ENCODE measurements at places on chromosomes 12 and 14.

DNA sequence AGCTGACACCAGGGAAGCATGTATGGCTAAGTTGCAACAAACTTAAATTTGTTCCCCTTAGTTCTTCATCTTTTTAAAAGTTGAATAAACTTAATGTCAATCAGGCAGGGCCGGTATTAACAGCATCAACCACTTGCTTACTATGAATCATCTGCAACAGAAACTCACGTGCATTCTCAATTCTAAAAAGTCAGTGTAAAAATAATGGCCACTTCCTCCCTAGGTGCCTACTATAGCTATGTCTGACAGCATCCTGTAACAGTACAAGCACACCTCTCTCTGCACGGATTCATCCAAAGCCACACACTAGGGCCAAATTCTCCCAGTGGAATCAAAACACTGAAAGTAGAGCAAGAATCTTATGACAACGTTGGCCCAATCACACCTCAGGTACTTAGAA, 48.6 kb downstream of the PPP1R36 start:
- DNase-seq, result no peak

DNA sequence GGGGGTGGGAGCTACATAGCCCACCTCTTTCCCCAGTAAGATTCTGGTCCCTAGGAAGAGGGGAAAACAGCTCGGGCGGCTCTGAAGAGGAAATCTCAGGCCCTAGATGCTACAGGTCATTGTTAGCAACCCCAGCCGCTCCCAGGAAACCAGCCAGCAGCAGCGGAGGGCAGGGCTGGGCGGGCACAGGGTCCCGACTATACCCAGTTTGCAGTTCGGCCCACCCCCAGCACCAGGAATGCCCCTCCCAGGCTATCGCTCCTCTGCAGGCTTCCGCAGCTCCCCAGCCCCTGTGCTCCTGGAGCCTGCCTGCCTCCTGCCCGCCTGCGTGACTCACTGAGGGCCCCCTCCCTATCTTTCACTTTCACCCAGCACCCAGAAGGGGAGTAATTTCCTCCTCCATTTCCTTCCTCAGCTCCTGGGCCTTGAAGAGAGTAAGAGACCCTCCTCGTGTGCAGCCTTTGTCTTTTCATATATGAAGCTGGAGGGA, 27.2 kb upstream of the PNMA1 start:
- peak; percentile 52 for DNase-seq

GRCh38 chr14:105489542-105490266, 1.3 kb upstream of the TEDC1 start:
- DNase-seq, result peak; percentile 65

DNA sequence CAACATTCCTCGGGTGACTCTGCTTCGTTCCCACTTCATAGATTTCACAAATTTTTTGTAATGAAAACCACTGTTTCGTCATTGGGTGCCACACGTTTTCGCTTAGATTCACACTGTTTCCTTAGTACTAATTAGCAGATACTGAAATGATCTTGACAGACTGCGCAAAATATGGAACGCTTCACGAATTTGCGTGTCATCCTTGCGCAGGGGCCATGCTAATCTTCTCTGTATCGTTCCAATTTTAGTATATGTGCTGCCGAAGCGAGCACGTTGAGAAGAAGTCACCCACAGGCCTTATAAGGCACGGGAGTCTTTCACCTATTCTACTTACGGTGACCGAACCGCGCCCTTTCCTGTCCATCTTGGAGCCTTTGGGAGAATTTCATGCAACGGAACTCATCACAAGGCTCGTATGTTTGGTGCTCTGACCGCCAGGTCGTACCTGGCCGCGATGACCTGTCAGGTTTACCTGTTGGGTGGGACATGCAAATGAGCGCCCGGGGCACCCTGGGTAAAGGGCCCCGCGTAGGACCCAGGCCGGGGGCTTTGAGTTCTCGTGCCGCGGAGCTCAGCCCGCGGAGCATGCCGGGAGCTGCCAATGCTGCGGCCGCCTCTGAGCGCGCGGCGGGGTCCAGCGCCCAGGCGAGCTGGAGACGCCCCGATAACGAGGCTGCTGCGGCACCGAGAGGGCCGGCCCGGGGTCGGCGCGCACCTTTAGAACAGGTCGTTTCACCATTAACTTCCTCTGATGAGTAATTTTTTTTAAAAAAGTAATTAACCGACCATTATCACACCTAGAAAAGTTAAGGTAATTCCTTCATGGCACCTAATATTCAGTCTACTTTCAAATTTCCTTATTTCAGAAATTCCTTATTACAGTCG, at the start of gene RNU6-8:
RNU6-8 (minus strand) TSS at position 272 of the 885 bp plus-strand sequence.
- peak; percentile 81 for DNase-seq

GRCh38 chr12:32309811-32310736, 89.3 kb upstream of the FGD4 start:
- DNase-seq, result no peak

DNA sequence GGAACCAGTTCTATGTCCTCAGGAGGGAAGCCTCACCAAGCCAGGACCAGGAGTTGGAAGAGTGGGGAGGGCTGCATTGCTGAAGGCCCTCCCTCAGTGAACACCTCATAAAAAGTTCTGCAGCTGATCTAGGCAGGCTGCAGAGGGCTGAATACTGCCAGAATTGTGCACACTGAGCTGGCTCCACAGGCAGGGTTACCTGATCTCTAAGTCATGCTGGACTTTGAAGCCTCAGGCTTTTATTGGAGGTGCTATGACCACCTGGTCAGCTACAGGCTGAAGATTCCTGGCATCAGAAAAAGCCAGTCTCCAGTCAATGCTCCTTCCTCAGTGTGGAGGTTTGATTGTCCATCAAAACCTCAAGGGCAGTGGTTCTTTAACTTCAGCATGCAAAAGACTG, 39.7 kb downstream of the FOS start:
- DNase-seq, result no peak

GRCh38 chr12:80636832-80637231, 70.6 kb upstream of the MYF6 start:
- DNase-seq, result no peak

DNA sequence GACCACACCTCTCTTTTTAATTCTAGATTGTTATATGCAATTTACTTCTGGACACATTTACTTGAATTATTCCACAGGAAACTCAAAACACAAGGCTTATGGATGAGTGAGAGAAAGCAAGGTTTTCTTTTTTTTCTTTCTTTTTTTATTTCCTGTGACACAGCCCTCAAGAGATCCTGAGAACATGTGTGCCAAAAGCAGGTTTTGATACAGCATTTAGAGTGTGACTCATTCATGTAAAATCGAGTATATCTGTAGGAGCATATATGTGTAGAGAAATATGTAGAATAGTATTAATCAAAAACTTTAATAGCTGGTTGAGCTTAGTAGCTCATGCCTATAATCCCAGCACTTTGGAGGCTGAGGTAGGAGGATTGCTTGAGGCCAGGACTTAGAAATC, 4.4 kb upstream of the MAX start:
- no peak for DNase-seq

DNA sequence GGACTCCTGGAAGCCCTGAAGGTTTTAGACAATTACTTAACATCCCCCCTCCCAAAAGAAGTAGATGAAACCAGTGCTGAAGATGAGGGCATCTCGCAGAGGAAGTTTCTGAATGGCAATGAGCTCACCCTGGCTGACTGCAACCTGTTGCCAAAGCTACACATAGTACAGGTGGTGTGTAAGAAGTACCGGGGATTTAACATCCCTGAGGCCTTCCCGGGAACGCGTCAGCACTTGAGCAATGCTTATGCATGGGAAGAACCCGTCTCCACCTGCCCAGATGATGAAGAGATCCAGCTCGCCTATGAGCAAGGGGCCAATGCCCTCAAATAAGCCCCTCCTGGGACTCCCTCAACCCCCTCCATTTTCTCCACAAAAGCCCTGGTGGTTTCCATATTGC, 10.6 kb upstream of the SPPL3 start:
- DNase-seq, result no peak

- DNase-seq, result no peak
Measured at GRCh38 chr14:92675421-92675820, 73.0 kb downstream of the LGMN start.

DNA sequence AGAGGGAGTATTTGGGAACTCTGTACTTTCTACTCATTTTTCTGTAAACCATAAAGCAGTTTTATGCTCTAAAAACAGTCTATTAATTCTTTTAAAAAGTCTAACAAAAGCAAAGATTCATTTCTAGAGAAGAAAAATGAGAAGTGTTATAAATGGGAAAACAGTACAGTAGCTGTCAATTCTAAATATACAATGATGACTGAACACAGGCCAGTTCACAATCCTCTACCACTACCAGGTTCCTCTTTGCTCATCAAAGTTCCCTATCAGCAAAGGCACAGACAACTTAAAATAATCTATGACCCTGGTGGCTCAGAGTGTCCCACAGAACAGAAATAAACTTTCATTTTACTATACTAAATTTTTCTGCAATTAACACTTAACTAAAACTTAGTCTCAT, 12.5 kb downstream of the NAA25 start:
- DNase-seq, result no peak

DNA sequence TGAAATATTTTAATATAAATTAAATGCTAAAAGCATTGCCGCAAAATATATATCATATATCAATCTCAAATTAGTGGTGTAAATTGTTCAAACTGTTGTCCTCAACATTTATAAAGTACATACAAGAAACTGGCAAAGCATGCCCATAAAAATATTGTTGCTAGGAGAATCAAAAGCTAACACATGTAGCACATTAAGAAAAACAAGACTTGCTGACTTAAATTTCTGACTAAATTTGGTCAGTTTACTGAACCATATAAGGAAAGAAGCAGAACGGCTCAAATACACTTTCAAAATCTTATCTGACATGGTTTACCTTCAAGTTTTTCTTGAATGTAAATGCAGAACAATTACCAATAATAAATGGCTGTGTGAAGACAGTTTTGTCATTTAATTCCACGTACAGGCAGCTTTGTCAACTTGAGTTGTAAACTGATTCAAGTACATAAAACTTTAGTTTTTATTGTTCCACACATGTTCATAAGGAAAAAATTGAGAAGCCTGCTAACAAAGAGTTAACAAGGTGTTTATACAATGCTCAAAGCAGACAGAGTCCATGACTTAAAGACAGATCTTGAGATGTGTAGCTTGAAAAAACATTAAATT, 50.4 kb downstream of the PPP1R12A start:
- DNase-seq, result no peak

GRCh38 chr12:71135077-71135811, 22.6 kb downstream of the TSPAN8 start:
- no peak for DNase-seq

DNA sequence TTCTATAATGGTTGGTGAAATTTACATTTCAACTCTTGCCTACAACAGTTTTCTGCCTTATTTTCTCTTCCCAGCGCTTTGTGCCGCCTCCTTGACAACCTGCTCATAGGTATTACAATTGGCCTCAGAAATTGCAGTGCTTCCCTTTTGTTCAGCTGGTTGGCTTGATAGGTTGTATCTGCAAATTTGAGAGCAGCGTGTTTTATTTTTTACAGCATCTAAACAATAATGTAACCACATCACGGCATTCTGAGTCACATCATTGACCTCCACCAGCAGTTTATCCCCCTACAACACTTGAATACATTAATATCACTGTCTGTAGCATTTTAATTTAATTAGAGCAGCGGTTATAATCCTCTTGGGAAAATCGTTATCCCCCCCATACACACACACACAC, 99.4 kb downstream of the ETV6 start:
- no peak for DNase-seq

DNA sequence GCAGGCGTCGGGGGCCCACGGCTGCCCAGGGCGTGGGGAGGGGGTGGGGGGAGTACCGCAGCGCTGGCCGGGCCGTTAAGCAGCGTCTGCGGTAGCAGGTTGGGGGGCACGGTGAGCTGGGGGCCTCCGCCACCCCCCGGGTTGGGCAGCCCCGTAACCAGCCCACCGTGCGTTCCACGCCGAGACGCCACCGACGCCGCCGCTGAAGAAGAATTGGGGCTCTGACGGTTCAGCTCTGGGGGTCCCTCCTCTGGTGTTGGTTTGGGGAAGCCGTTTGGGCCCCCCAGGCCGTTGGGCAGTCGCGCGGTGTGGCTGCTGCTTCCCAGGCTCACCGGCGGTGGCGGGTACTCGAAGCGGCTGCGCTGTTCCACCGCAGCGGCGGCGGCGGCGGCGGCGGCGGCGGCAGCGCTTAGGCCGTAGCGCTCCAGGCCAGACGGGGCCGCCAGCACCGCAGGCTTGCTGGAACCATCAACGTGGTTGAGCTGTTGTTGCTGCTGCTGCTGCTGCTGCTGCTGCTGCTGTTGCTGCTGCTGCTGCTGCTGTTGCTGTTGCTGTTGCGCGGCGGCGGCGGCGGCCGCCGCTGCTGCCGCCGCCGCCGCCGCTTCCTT, 1.5 kb downstream of the IRF2BPL start:
- DNase-seq, result no peak

GRCh38 chr12:114812858-114813761, 129.1 kb upstream of the TBX3 start:
- no peak for DNase-seq

- DNase-seq, result no peak
Measured at GRCh38 chr12:113788020-113788856, 177.9 kb downstream of the RBM19 start.

- DNase-seq, result no peak
Measured at GRCh38 chr12:15044471-15044870, 71.6 kb downstream of the PDE6H start.

- no peak for DNase-seq
Measured at GRCh38 chr14:49249022-49249421, 337.2 kb downstream of the RPS29 start.

DNA sequence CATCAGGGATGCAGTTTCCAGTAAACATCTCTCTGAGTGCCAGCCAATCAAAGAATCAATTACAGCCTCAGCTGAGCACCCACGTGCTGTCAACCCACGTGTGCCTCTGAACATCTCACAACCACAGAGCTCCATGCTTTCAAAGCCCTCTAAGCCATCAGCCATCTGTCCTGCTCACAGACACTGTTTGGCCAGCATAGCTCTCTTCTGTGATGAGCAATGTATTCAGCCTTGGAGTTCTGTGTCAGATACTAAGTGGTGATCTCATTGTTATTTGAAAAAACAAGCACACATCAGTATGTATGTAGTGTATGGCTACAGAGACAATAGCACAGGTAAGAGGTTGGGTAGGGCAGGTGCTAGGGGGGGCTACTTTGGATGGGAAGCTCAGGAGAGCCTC, 94.3 kb downstream of the RGS6 start:
- no peak for DNase-seq

DNA sequence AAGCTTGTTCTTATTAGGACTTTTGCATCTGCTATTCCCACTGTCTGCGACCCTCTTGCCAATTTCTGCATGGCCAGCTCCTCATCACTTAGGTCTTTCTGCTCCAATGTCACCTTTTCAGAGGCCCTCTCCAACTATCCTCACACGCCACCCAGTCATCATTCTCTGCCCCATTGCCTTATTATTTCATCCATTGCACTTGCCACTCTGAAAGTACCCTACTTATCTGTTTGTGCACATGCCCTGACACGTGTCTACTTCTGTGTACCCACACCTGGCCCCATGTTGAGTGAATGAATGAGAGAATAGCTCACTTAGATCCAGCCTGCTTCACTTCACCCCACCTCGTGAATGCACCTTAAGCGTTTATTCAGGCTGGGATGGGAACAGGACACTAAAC, 218.7 kb upstream of the TBX3 start:
- DNase-seq, result no peak

- DNase-seq, result no peak
Measured at GRCh38 chr12:131030472-131031328, 77.0 kb downstream of the ADGRD1 start.

- DNase-seq, result no peak
Measured at GRCh38 chr12:92554158-92555073, 148.4 kb upstream of the PLEKHG7 start.

- no peak for DNase-seq
Measured at GRCh38 chr12:92898755-92899154, 30.3 kb downstream of the EEA1 start.

All from stimulated activated CD4-positive, alpha-beta T cell treated with anti-CD3 and anti-CD28 coated beads, TNF-alpha, amount 100 ng/mL, for 4 hours (primary cell).